ENCODE measurements at places on chromosomes 3 and 15. TPM values are rescaled to one million over a fixed set of nuclear protein-coding genes. Genes with fewer than 3 reads are reported as not detected.
A peak's percentile ranks its signal among the peaks of the same experiment; 100 is the strongest.

The CHAC1 gene
- total RNA-seq: 12.4 TPM

- DNase-seq: no peak
These were observed 284.1 kb downstream of the NFKBIZ start for GRCh38 chr3:102133376-102133775.

DNA sequence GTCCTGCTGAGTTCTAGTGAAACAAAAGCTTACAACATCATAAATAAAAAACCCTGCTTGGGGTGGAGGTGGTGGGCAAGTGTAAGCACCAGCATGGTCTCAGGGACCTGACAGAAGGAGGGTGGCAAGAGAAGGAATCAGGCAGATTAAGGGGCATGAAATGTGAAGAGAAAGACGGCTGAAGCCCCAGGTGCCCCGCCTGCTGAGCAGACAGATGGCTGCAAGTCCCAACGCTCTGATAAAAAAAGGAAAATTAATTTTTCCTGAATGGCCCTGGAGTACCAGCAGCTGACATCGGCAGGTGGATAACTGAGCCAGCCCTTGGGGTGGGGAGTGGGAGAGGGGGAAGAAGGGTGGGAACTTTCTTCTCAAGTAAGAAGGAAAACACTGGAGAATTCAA is 137.9 kb downstream of the XXYLT1 start:
- DNase-seq: no peak

DNA sequence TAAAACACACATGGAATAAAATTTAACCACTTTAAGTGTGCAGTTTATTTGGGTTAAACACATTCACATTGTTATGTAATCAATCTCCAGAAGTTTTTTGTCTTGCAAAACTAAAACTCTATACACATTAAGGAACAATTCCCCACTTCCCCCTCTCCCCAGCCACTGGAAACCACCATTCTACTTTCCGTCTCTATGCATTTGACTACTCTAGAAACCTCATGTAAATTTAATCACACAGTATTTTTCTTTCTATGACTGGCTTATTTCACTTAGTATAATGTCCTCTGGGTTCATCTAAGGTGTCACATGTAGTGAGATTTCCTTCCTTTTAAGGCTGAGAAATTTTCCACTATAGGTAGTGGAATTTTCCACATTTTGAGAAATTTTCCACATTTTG is 568.7 kb upstream of the UBE2E2 start:
- no peak for DNase-seq

DNA sequence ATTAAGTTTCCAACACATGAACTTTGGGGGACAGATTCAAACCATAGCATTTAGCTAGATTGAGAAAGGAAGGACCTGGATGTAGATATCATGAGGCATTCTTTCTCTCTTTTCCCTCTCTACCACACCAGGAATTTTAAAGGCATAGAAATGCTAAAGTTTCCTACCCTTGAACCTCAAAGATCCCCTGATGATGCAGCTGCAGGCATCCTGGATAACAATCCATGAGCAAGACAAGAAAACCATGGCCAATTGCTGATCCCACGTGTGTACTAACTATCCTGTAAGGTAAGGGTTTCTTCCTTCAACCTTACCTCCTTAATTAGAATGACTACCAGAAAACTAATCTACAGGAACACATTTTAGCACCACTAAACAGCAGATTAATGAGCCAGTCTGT is 36.8 kb downstream of the CPNE4 start:
- no peak for DNase-seq

DNA sequence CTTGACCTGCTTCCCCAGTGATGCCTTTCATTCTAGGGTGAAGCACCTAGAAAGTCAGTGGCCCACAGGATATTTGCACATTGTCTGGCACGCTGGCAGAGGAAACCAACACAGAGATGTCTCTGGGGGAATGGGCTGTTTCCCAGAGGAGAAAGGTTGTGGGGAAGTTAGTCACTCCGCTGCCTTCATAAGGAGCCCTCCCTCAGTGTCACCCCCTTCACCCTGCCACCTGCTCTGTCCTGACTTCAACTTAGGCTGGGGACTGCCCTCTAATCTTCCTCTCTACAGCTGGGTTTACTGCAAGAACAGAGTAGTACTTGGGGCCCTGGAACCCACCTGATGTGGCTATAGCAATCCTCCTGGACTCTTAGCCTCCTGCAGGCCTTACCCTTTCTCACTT is 5.7 kb downstream of the KLHDC8B start:
- DNase-seq: no peak

The CNTN4 gene
- total RNA-seq: not detected

- no peak for DNase-seq
These were observed 20.2 kb upstream of the LMCD1 start for GRCh38 chr3:8481380-8481779.

DNA sequence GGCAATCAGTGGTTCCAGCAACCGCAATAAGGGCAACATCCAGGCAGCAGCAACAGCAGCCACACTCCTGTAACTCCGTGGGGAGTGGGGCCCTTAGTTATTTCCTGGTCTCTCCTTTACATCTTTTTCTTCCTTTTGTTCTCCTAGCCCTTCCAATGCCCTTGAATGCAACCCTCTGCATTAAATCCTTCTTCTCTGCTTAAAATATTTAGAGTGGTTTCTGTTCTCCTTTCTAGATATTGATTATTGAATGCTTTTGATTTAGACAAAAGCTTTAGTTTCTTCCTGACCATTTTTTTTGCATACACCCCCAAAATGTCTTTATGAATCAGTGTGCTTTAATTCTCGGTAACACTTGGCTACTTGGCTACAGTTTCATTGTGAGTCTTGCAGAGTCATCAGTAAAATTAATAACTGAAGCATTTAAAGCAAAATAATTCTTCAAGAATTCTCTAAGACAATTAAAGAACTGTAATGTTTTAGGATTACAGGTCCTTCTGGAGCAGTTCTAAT is 586.1 kb downstream of the MECOM start:
- no peak for DNase-seq

The FHIT gene
- total RNA-seq: 22.6 TPM

The CCDC71 gene
- total RNA-seq: 27.6 TPM

The ZNF80 gene
- total RNA-seq: 0.22 TPM

- DNase-seq: no peak
These were observed 116.6 kb upstream of the PLXNA1 start for GRCh38 chr3:126866175-126866759.

DNA sequence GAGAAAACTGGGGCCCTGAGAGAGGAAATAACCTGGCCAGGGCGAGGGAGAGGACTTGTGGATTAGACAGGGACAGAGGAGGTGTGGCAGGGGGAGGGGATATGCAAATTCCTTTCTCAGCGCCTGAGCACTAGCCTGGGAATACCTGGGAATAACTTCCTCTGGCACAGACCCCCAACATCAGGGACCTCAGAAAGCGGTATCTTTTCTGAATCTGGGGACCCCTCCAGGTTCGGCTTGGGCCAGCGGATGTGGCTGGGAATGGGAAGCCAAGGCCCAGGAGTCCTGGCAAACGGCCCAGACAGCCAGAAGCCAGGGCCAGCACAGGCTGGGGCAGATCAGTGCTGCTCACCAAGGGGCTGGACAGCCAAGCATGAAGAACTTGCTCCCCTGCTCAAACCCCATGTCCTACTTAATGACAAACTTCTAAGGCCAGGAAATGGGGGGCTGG is 9.2 kb upstream of the ACSBG1 start:
- no peak for DNase-seq

The HACD2 gene
- total RNA-seq: 31.5 TPM

- no peak for DNase-seq
These were observed 94.9 kb upstream of the NSMCE3 start for GRCh38 chr15:29364426-29365078.

GRCh38 chr15:86483936-86484335 is 404.3 kb downstream of the AGBL1 start:
- DNase-seq: no peak

The P2RY14 gene
- total RNA-seq: 9.4 TPM

GRCh38 chr15:99122831-99123712 is 18.2 kb downstream of the SYNM start:
- no peak for DNase-seq

- no peak for DNase-seq
These were observed 512.3 kb upstream of the MDFIC2 start for GRCh38 chr3:70824773-70825172.

- DNase-seq: no peak
These were observed 152.4 kb downstream of the EBLN2 start for GRCh38 chr3:73213896-73214295.

DNA sequence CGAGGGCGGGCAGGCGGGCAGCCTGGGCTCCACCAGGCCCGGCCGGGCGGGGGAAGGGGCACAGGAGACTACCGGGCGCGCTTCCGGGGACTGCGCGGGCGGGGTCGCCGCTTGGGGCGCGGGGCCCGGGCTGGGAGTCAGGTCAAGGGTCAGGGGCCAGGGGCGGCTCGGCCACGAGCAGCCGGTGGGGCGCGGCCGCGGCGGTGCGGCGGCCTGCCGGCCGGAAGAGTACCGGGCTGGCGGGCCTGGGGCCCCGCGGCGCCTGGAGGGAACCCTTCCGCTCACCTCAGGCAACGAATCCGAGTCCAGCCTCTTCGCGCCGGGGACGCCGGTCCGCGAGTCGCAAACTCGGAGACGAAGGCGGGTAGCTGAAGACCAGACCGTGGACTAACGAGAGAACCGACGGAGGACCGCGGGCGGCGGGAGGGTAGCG is 225 bp downstream of the RHOA start:
- peak; percentile 58 for DNase-seq

The UBAP1L gene
- 5.9 TPM for total RNA-seq

DNA sequence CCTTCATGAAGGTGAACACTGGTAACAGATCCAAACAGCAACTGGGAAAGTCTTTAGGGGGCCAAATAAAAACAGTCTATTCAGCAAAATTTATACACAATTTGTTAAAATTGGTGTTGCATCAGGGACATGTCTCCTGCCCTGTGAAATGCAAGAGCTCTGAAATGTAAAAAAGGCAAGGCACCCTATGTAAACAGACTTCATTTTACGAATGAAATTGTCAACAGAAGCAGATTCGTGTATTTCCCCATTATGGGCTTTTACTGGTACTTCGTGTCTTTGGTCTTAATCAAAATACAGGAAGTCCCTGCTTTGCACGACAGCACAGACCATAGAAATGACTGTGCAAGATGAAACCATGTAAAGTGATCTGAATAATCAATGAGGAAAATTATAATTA is 127.3 kb upstream of the THBS1 start:
- no peak for DNase-seq

DNA sequence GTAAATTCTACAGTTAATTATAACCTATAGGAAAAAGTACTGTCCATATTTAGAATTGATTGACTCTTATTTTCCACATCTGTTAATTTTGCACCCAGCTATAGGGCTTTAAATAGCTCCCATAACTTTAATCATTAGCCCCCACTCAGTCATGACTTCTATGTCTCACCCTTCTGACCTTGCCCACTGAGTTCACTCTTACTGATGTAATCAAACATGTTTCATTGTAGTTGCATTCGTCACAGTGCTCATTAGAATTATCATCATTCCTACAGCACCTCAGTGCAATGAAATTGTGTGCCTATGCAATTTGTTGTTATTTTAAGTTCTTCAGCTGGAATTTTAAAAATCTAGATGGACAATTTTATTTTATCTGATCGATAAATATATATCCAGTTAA is 151.4 kb downstream of the TIGIT start:
- DNase-seq: no peak

The RBM15B gene
- total RNA-seq: 38.5 TPM

- DNase-seq: no peak
These were observed 31.0 kb downstream of the NR2F2 start for GRCh38 chr15:96361309-96362010.

GRCh38 chr3:9293076-9293475 is 43.6 kb upstream of the SRGAP3 start:
- no peak for DNase-seq

- no peak for DNase-seq
These were observed 138.3 kb upstream of the ABHD17C start for GRCh38 chr15:80556694-80557367.

The POTEB2 gene
- total RNA-seq: not detected

GRCh38 chr3:126133606-126134005 is 46.8 kb downstream of the ALDH1L1 start:
- no peak for DNase-seq

The VGLL4 gene
- total RNA-seq: 46.0 TPM

GRCh38 chr3:54481606-54482365 is 359.4 kb downstream of the CACNA2D3 start:
- no peak for DNase-seq

GRCh38 chr15:31325595-31326155 is 960 bp upstream of the KLF13 start:
- peak; percentile 41 for DNase-seq

DNA sequence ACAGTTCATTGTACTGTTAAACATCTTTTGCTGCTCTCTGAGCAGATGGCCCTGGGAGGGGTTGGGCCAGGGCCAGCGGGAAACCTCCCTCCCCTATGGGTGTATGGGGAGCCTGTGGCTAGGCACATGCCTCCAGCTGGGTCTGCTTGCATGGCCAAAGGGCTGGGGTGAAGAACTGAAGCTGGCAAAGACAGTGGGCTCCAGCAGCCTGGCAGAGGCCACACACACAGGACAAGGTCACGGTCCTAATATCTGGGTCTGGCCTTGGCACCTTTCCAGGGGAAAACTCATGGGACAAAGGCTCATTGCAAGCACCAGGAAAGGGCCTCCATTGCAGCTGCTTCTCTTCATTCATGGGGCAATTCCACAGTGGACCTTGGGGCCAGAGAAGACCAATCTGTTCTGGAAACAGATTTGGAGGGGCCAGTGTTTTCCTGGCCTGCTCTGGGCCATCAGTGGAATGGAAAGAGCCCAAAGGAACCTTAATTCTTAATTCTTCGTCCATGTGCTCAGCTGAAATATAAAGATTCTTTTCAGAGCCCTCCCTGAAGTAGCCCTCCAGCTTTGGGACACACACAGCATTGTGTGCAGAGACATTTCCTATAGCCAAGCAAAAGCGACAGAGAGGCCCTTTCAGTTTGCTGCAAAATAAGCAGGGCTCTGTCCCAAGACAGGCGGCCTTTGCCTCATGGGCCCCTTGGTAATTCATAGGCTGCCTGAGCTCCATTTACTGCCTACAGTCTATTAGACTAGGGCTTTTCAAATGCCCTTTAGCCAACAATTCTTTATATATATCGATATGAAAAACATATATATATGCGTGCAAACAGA is 11.3 kb upstream of the LIMD1 start:
- DNase-seq: no peak

DNA sequence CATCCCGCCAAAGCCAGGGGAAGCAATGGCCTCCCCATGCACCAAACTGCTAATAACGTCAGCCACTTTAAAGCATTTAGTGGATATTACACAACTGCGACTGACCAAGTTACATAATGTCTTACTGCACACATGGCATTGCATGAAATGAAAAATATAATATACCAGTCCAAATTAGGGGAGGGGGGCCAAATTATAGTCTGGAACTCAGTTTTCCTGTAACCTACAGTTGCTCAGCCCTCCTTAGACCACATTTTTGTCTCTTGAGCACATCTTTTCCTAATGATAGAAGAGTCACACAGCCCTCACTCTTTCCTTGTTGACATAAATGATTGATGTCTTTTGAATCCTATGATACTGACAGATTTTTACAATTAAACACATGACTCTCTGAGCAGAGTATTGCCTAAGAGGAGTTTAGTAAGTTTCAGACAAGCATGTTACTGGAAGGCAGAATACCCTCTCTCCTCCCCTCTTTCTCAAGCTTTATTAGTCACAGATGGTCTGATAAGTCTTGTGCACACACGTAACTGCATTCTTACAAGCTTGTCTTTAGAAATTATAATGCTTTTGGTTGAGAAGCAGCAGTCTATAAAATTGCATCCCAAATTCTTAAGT is 1.1 kb upstream of the PLD1 start:
- no peak for DNase-seq

GRCh38 chr15:68379759-68380290 is 52.1 kb downstream of the ITGA11 start:
- DNase-seq: no peak
